ENCODE measurements at places on chromosomes 7 and 10.

DNA sequence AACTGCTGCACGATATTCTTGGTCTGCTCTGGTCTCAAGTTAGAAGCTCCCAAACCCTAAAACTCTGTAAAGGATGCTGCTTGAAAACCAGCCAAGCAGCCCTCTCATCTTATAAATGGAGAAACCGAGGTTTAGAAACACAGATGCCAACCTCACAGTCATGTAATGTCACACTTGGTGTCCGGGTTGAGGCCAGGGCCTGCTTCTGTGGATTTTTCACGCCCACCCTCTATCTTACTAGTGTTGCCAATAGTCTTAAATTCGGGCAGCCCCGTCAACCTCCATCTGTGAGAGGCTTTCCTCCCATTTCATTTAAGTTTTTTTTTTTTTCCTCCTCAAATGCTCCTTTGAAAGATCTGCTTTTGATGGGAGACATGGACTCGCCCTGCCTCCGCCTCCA is 28.9 kb downstream of the PLPP4 start:
- no peak for DNase-seq

- no peak for DNase-seq
Observed at GRCh38 chr7:1668396-1669063, 1.5 kb upstream of the ELFN1 start.

DNA sequence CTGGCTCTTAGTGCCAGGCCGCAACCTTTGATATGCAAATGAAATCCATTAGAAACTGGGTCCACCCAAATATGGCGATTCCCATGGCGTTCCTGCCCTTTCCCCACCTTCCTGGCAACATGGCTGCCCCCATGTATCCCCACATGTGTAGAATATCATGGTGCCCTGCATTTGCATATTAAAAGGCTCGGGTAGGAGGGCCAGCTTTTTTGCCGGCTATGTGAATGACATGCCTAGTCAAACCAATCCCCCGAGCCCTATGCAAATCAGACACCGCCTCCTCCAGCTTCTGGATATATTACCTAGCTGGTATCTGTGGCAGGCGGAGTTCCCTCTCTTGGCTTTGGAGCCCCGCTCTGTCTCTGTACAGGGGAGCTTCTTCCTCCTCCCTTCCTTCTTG is 18.3 kb downstream of the MMS19 start:
- no peak for DNase-seq

GRCh38 chr10:99531026-99531695 is 1.6 kb upstream of the NKX2-3 start:
- DNase-seq, result no peak

GRCh38 chr7:80826520-80827238 is 92.2 kb downstream of the SEMA3C start:
- DNase-seq, result no peak
